Fibroblast of mammary gland (primary cell): ENCODE measurements at places on chromosomes 12 and 14.

- no peak for DNase-seq
These were observed at the start of gene KRT72 for GRCh38 chr12:52600941-52601481. Gene KRT72, minus strand, starts transcription at chr12:52601463. Its CDS starts 11 bp downstream, at chr12:52601452.

DNA sequence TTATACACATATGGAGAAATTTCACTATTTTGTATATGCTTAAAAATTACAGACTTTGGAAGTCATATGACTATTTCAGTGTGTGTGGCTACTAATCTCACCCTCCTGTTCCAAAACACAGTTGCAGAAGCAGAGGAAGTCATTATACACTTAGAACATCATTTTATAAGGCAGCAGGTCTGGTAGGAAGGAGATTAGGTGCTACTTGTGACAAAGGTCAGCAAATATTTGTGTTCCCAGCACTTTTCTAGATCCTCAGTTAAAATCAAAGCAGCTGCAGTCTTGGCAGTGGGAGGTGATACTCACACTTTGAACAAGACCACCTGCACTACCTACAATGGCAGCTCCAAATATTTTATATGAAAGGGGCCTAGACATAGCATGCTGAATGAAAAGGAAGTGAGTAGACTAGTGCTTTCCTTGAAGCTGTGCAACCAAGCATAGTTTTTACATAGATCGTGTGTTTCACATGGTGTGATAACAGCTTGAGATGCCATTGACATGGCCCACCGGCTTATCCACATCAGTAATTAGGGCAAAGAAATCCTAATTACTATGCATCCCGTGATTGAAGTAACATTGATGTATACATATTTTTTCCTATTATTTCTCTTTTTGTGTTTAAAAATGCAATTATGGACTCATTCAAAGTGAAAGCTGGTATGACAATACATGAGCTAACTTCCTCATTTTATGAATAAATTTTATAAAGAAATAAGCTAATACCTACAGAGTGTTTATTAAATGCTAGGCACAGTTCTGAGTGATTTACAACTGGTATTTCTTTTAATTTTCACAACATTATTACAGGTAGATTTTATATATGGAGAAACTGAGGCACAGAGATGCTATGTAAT lies 5.3 kb downstream of the GYS2 start:
- no peak for DNase-seq

DNA sequence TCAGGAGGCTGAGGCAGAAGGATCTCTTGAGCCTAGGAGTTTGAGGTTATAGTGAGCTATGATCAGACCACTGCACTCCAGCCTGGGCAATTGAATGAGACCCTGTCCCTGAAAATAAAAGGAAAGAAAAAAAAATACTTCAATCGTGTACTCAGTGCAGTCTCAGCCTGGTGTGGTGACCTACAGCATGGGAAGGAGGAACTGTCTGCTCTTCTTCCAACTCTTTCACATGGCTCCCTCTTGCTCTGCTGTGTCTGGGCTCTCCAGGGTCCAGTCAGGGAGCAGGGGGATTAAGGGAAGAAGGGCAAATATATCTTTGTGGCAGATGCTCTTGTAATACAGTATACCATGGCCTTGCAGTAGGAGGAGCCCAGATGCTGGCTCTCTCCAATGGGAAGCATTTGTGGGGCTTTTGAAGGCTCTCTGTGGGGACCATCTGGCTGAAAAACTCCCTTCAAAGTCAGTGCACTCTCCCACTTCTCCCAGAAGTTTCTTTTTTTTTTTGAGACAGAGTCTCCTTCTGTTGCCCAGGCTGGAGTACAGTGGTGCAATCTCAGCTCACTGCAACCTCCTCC lies 76.6 kb upstream of the TMPO start:
- no peak for DNase-seq

DNA sequence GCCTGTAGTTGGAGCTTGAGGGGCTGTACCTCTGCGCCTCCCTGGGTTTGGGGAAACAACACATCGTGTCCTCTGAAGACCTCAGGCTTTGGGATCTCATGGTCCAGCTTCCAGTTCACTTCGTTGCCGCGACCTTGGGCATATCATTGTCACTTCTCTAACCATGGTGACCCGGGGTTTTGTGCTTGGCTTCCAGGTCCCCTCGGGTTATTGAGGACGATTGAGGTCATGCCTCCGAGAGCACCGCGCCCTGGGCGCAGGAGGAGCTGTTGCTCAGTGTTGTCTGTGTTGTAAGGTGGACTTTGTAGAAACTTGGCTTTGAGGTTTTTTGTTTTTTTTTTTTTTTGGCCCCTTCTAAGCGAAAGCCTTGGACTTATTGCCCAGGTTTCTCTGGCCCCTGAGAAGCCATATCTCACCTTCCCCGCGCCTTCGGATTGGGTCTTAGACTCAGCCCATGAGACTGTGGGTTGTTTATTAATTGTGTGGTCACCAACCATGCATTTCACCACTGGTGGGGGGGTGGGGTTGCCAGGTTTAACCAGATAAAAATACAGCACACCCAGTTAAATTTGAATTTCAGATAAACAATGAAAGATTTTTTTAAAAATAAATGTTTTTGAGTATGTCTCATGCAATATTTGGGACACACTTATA lies 2.6 kb downstream of the BCL7A start:
- no peak for DNase-seq

GRCh38 chr12:114140576-114140975 lies 174.5 kb upstream of the RBM19 start:
- no peak for DNase-seq

DNA sequence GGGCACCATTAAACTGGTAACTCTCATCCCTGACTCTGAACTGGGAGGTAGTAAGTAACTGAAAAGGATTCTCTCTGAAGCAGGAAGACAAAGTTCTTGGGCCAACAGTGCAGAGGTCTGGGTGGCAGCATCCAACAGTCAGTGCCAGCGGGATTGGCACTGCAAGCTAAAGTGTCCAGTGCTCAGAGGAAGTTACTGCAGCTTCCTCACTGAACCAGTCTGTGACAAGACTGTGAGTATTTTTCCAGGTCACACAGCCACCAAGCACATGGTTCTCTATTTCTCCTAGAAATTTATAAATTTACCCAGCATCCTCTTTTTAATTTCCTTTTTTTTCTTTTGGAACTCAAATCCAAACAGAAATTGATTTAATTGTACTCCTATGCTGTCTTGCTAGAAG lies 81.6 kb upstream of the FAR2 start:
- no peak for DNase-seq
